ENCODE measurements at places on chromosomes 12 and 14.

DNA sequence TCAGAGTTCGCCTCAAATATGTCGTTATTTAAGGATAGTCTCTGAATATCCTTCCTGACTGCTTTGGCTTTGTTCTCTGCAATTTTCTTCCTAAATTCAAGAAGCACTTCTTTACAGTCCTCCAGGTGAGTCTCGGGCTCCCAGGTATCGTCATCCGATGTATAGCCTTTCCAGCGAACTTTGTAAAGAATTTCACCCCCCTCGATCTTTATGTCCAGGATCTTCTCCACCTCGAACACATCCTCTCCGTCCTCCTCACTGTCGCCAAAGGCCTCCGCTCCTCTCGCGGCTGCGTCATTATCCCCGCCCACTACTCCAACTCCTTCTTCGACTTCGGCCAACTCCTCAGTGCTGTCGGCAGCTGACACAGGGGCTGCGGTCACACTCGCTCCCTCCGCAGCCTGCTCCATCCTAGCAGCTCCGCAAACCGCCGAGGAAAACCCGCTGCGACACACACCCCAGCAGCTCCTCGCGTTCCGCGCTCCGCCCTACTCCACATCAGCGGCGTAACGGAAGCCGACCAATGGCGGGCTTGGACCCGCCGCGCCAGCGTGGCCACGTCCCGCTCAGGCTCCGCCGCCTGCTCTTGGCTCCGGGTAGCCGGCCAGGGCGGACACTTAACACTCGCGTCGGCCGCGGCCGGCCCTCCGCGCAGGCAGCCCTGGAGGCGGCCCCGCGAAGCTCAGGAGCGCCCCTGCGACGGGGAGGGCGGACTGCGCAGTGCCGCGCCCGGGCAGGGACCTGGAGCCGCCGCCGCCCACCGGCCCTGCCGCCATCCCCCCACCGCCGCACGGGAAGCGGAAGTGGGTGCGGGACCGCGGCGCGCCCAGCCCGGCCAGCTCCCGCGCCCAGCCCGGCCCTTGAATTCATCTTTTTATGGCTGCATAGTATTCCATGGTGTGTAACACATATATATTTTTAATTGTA lies 4.1 kb downstream of the CD163L1 start:
- no peak for DNase-seq

DNA sequence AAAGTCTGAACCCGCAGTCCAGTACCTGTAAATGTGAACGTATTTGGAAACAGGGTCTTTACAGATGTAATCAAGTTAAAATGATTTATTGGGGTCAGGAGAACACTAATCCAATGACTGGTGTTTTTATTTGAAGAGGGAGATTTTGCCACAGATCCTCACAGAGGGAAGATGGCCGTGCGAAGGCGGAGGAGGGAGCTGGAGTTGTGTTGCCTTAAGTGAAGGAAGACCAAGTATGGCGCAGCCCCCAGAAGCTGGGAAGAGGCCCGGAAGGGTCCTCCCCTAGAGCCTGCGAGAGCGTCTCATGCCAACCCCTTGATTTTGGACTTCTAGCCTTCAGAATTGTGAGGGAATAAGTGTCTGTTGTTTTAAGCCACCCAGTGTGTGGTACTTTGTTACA lies 102.8 kb upstream of the NUDT4 start:
- DNase-seq = no peak

DNA sequence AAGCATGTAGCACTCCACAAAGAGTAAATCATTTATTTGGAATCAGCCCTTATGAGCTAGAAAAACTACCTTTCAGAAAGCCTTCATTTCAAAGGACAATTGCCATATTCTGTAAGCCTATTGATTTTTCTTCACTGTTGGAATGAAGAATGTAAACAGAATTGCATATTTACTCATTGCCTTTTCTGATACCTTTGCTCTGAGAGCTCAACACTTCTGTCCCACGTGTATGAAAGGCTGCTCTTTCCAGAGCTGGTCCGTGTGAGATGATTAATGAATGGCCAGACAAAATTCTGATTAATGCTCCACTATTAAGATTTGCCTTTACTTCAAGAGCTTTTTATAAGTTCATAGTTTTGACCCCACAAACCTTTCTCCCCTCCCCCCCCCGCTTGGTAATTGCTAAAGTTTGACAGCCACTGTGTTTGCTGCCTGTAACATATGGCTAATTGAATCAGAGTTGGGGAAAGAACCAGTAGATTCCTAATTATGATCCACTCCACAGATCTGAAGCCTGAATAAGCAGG lies 63.0 kb upstream of the PLEKHA5 start:
- DNase-seq = no peak

GRCh38 chr12:110050927-110051326 lies 2.6 kb upstream of the C12orf76 start:
- DNase-seq = no peak

- DNase-seq = no peak
Measured at GRCh38 chr14:64788706-64789105, 84.5 kb downstream of the PLEKHG3 start.

DNA sequence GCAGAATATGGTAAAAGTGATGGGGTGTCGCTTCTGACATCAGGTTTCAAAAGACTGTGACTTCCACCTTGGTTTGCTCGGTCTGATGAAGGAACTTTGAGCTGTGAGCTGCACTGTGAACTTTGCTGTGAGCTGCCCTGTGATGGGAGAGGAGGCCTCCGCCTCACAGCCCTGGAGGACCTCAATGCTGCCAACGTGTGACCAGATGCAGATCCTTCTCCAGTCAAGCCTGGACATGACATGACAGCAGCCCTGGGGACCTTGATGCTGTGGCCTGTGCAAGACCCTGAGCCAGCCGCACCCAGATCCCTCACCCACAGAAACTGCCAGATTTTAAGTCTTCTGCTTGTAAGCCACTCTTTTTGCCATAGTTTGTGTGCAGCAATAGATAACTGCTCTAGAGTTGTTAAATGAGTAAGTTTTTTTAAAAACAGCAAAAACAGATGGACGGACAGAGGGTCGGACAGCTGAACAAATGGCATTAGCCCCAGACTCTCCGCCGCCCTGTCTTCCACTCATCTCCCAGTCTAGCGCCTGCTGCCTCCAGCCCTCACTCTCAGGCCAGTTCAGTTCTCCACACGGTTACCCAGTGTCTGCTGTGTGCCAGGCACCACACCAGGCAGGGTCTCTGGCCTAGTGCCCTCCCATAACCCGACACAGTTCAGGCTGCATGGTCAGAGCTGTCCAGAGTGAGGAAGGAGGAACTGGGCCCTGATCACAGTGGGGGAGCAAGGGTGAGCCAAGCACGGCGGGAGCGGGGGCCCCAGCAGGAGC lies 13.1 kb upstream of the LRTM2 start:
- DNase-seq = no peak

Data from psoas muscle (tissue), 8 donors.